GM12865 (cell line): ENCODE measurements at places on chromosomes 2 and 18.
A peak's percentile ranks its signal among the peaks of the same experiment; 100 is the strongest.

DNA sequence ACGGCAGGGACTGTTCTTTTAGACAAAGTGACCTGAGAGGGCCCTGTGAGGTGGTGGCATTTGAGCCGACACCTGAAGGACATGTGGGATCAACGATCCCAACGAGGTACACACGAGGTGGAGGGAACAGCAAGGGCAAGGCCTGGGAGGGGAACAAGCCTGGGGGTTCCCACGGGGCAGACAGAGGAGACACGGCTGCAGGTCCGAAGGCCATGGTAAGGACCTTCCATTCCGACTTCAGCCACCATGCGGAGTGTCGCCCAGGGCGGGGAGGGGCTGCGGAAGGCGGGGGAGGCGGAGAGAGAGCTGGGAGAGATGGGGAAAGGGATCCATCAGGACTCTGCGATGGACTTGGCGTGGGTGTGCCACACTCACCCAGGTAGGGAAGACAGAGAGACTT is 151.8 kb downstream of the HDAC4 start:
- DNase-seq: no peak

GRCh38 chr2:205903549-205904129 is 182.3 kb downstream of the INO80D start:
- peak; percentile 62 for DNase-seq

GRCh38 chr2:97730245-97730644 is 16.9 kb downstream of the ZAP70 start:
- no peak for DNase-seq

DNA sequence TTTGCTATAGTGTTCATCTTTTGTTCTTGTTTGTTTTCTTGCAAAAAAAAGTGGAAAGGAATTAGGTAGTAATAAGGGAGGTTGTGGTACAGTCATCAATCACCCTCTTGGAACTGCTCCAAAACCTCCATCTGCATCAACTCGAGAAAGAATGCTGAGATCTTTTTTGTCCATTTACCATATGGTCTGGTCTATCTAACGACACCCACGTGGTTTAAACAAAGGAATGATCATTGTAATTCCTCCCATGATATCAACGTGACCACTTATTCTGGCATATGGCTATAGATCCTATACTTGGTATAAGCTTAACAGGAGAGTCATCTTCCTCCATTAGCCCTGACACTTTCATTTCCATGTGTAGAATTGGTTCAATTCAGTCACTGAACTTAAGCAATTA is 1025.3 kb upstream of the NXPH2 start:
- DNase-seq: no peak

GRCh38 chr2:74051504-74051903 is 66.8 kb downstream of the TET3 start:
- DNase-seq: peak; percentile 48

DNA sequence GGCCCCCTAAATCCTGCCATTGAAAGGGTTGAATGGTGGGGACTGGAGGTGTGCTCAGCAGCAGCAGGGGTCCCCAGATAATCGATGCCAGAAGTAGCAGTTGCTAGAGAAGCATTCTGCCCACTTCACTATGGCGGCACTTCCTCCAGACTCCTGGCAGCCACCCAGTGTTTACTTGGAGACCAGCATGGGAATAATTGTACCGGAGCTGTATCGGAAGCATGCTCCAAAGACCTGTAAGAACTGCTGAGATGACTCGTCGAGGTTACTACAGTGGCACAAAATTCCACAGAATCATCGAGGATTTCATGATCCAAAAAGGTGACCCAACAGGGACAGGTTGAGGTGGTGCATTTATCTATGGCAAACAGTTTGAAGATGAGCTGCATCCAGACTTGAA is 11.0 kb upstream of the GAREM2 start:
- no peak for DNase-seq

DNA sequence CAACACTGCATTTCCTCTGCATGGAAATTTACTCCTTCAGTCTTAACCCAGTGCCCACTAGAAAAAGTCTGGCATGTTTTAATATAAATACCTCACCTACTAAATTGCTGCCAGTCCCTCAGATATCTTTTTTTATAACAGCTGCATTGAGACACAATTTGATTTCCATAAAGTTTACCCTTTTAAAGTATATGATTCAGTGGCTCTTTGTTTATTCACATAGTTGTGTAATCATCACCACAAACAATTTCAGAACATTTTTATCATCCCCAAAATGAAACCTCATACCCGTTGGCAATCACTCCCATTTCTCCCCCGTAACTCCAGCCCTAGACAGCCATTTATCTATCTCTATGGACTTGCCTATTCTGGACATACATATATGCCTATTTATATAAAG is 17.0 kb upstream of the FRZB start:
- DNase-seq: no peak

- DNase-seq: no peak
These were observed 1.4 kb downstream of the TRIB2 start for GRCh38 chr2:12718015-12718671.

GRCh38 chr18:10525371-10525691 is 496 bp upstream of the NAPG start:
- DNase-seq: no peak

DNA sequence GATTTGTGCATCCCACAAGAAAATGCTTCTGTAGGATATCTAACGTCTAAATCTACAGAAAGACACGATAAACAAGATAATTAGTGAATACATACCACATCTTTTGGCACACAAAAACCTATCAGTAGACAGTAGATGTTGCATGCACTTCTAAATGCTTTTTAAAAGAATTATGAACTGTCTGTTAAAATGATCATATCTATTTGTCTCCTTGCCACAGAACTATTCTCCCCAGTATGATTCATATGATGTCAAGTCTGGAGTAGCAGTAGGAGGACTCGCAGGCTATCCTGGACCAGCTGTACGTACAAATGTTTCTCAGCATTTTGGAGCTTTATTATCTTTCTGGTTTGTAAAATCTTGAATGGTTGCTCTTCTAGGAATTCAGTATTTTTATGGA is 12.7 kb downstream of the COL3A1 start:
- DNase-seq: no peak

DNA sequence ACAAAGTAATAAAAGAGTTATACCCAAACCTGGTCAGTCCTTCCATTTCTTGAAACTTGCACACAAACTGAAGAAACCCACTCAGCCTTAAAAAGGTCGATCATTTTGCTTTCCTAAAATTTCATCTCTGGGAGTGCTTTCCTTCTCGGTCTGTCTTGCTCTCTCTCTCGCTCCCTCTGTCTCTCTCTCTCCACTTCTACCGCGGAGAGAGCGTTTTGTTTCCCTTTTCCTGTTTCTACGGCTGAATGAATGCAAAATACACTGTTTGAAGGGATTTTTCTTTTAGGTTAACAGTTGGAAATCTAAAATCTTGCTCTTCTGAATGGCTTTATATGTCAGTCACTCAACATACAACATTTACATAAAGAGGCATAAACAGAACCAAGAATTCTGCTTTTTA is 424.2 kb downstream of the TGIF1 start:
- no peak for DNase-seq

DNA sequence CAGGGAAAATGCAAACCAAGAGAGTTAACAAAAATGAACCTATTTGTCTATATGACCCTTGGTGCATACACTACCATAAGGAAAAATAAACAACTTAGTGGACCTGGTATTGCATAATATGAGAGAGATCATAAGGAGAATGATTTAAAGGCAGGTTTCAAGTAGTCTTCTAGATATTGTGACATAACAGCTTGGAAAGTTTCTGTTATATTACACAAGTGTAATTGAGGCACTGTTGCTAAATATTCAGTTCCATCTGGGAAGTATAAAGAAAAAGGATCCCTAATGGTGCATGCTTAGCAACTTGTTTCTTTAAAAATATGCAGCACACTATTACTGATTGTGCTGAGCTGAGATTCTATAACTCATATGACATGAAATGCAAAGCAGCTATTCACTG is 252.2 kb upstream of the SPHKAP start:
- no peak for DNase-seq

- DNase-seq: no peak
These were observed 44.3 kb downstream of the RDH14 start for GRCh38 chr2:18516112-18516511.

DNA sequence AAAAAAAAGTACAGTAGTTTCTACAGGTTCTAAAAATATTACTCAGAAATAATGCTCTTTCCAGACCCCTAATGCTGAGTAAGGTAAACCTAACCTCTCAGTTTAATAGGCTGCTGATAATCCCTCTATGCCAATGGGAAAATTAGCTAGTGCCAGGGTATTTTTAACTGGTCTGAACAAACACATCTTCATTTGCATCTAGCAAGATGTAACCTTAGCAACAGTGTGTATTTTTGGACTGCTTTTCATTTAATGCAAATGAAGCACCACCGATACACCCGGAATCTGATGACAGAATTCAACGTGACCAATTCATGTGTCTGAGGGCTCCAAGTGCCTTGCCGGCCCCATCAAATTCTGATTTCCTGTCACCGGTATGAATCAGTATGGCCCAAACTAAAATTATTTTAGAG is 47.4 kb upstream of the CYRIA start:
- DNase-seq: peak; percentile 70

DNA sequence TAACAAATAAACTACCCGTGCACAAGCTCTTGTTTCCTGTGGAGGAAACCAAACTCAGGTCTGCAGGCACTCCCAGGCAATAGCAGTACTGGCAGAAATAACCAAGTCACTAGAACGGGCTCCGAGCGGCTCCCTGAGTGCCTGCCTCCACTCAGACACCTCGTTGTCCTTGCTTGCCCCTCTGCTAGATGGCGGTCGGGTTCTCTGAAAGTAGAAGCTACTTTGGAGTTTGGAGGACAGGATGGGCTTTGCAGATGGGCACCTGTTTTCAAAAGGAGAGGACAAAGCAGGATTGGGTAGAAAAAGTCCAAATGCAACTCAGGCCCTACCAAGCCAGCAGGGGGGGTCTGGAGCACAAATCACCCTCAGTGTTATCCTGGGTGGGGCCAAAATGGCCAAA is 136.4 kb downstream of the LRRC30 start:
- DNase-seq: no peak

DNA sequence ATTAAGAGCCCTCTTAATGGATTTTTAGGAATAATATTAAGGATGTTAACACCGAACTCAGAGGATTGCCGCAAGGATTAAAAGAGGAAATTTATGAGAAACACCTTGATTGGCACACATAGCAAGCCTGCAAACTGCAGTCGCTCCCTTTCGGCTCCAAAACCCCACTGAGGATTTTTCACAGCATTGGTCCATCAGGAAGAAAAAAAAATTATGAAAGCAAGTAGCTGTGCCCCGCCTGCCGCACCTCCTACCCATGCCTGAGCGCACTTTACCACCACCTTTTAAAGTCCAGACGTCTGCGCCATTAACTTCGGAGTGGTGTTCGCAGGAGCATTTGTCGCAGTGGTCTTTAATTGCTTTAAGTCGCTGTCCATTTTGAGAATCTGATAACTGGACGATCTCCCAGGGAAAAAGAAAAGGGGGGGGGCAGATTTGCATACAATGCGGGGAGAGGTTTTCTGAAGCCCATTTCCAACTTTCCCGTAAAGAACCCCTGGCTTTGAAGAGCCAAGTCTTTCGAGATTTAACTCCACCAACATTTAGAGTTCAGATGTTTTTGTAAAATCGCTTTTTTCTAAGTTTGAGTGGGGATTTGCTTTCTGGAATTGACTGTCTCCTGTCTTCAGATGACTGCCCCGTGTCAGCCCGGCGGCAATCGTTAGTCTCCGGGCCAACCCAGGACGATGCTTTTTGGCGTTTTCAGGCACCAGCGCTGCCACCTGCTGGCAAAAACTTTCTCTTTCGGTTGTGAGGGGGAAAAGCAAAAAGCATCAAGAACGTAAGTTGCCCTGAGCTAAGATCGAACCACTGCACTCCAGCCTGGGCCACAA is 913 bp upstream of the TRABD2A start:
- DNase-seq: peak; percentile 89

DNA sequence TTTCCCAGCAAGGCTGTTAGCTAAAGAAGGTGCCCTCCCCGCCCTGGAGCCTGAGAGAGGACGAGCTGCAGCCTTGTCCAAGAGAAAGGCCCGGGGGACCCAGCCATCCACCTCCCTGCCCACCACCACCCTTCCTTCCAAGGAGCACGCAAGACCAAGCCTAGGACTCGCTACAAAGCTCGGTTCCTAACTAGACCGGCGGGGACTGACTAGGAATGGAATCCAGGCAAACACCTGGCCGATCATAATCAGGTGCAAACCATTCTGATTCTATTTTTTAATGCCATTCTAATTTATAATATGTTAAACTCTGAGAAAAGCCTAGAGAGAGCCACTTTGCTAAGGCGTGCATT is 19.7 kb upstream of the TUBB6 start:
- no peak for DNase-seq

GRCh38 chr2:85710687-85711577 is 16.8 kb downstream of the GNLY start:
- DNase-seq: no peak

- DNase-seq: no peak
These were observed 60.4 kb downstream of the FIGN start for GRCh38 chr2:163675388-163675787.

DNA sequence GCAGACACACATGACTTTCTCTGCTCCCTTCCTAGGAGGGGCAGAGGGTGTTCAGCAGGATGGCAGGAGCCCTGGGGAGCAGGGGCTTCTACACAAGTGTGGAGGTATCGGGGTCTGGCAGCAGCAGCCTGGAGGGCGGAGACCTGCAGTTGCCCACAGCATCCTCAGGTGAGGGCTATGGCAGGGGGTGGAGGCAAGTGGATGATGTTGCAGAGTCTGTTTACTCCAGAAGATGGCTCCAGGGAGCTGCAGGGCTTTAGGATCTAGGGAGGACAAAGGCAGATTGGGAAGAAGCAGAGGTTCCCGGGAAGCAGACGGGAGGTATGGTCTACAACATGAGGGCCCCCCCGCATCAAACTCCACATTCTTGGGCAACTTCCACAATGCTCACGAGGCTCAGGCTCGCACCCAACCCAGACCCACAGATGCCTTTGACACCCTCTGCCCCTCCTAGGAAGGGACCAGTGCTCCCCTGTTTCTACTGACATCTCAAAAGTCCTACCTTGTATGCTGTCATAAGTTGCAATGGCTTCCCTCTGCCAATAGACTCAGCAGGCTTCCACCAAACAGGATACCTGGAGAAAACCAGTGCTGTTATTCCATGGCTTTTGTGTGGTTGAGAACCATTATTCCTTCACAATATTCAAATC is 12.0 kb upstream of the ATP6V1C2 start:
- DNase-seq: no peak

GRCh38 chr2:144670080-144670479 is 150.2 kb upstream of the ZEB2 start:
- no peak for DNase-seq

- no peak for DNase-seq
These were observed 484.9 kb upstream of the CRIM1 start for GRCh38 chr2:35870713-35871112.

GRCh38 chr18:34623557-34623956 is 86.5 kb upstream of the DTNA start:
- DNase-seq: no peak

- DNase-seq: no peak
These were observed 94.3 kb upstream of the KLF7 start for GRCh38 chr2:207260021-207260420.
